ENCODE measurements at places on chromosomes 11 and 22.

DNA sequence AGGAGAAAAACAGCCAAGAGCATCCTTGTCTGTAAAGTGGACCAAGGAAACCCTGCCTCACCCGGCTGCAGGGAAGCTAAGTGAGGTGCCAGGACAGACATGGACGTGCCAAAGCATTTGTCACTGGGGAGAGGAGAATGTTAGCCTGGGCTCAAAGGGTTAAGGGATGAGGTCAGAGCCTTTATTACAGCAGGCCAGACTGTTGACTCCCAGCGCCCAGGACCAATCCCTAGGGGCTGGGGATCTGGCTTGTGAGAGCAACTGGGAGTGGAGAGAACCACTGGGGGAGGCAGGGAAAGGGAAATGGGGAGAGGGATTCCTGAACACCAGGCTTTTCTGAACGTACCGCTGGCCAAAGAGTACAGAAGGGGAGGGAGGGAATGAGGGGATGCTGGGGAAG lies 2.6 kb downstream of the CHRM1 start:
- DNase-seq, result no peak

- no peak for DNase-seq
Observed at GRCh38 chr11:77705195-77705875, 67.7 kb upstream of the CLNS1A start.

- no peak for DNase-seq
Observed at GRCh38 chr22:35314161-35314942, 14.7 kb downstream of the TOM1 start.

DNA sequence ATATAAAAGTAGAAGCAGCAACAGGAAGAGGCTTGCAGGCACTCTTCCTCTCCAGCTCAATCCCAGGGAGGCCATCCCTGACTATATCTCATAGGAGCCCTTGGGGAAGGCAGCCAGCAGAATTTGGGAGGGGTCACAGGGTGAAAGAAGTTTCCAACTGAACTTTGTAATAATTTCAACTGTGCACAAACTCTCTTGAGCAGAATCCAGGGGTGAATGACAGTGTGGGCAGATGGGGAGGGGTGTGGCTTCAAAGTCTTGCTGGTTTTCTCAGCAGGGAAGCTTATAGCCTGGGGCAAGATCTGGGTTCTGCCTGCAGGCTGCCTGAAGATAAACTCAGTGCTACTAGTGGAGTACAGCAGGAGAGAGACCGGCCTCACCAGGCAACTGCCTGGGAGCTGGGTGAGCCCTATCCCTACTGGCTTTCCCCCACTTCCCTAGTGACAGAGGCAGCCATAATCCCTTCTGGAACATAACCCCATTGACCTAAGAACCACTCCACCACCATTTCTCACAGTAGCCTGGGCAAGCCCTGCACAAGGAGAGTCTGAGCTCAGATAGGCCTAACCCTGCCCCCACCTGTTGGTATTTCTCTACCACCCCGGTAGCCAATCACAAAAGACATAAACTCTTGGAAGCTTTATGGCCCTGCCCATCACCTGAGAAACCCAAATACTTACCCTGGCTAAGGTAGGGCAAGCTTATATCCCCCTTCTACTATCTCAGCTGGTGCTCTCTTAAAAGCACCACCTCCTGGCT lies 17.8 kb upstream of the TTC12 start:
- DNase-seq, result no peak

DNA sequence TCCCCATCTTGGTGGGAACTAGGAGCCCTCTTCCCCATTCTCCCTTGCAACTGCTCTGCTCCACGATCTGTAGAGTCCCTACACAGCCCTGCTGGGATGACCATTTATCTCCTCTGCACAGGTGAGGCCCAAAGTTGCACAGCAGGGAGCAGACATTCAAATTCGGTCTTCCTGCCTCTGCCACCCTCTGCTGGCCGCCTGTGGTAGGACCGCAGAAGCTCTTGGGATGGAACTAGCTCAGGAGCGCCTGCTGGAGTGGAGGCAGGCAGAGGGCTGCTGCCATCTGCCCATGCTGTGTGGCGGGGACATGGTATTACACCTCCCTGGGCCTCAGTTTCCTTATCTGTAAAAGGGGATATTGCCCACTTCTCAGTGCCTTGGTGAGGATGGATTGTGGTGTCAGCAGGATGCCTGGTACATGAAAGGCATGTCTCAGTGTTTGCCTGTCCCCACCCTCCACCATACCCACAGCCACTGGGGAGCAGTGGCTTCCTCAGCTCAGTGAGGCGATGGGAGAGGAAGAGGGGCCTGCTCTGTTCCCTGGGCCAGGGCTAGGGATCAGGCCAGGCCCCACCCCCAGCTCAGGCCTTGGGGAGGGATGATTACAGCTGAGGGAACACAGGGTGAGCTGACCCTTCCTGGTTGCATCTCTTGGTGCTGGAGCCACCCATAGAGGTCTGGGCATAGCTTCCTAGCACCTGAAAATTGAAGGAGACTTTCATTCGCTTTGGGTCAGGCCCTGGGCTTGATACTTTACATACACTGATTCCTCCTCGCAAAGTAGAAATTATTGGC lies 11.3 kb upstream of the OMP start:
- no peak for DNase-seq

DNA sequence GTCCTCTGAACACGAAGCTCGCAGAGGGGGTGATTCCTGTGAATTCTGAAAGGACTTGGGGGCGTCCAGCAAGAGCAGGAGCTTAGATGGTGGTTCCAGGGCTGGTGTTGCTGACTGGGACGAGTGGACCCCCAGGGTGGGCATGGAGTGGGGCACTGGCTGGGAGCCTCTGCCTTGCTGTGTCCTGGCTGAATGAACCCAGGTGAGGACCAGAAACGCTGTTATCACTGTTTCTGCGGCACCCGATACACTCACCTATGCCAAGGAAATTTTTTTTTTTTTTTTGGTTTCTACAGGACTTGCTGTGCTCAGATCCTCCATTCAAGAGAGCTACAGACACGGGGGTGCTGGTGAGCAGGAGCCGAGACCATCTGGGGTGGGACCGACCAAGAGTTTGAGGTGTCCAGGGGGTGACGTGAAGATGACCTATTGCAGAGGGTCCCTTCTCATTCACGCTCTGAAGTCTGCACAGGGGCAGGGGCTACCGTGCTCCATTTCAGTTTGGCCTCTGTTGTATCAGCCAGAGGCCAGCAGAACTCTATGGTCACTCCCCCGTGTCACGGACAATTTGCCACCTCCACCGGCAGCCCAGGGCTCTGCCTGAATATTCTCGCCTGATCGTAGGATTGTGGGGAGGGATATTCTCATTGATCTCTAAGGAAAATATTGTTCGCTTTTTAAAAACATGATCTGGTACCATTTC lies 3.6 kb downstream of the SMIM38 start:
- no peak for DNase-seq

DNA sequence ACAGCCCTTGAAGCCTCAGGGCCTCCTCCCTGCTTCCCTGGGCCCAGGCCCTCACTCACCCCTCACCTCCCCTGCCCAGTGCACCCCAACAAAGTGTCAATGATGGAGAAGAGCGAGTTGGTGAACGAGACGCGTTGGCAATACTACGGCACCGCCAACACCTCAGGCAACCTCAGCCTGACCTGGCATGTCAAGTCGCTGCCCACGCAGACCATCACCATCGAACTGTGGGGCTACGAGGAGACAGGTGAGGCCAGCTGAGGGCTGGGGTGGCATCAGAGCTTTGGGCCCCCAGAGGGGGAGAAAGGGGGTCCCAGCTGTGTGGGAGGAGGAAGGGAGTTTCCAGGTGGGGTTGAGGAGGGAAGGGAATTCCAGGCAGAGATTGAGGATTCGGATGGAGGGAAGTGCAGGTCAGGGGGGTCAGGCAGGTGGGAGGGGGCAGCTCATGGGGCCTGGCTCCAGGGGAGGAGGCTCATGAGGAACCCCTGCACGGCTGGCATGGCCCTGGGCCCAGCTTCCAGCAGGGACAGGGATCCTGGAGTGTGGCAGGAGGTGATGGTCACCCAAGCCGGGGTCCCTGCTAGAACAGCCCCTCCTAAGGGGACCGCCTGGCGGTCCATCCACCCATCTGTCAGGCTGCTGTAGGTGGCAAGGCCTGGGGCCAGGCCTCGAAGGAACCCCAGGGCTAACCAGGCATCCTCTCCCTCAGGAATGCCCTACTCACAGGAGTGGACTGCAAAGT lies 2.9 kb downstream of the SUSD2 start:
- DNase-seq, result no peak

- no peak for DNase-seq
Observed at GRCh38 chr22:49567899-49568750, 259.5 kb downstream of the BRD1 start.

DNA sequence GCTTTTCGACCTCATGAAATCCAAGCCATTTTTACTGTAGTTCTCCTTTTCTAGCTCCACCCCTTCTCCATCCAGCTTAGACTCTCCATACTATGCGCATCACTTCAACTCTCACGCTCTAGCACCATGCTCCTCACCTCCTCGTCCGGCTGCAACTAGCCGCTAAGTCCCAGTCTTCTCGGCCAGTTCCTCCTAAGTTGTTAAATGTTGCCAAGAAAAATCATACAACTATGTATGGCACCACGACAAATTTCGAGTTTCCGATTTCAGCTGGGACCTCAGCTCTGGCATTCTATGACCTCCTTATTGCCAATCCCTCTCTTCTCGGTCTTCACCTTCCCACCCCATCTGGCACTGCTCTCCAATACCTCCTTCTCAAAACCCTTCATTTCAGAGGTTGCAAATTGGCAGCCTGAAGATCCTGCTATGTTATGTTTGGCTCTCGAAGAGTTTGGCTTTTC lies 1.0 kb downstream of the ZNF70 start:
- DNase-seq, result no peak

DNA sequence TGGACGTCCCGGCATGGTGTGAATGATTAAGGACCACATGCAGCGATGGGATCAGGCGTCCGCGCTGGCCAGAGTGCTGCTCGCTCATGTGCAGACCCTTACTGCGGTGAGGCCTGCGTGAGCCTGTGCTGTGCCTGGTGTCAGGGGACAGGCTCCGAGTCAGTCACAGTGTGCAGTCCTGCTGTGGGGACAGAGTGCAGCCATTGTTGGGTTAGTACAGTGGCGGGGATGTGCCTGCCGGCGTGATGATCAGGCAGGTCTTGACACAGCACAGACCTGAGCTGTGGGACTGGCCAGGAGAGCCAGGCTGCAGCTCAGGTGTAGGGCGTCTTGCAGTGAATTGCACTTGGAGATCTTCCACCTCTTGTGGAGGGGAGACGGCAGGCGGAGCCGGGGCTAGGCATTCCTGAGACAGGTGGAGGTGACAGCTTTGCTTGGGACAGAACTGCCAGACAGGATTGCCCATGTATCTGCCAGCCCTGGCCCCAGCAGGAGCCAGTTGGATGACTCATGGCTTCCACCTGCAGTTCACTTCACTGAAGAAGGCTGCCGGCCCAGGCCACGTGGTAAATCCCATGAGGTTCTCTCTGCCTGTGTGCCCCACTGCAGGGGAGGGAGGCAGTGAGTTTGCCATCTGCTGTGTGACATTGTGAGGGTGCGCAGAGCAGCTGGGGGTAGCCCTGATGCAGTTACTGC lies 17.3 kb downstream of the TRMU start:
- no peak for DNase-seq

DNA sequence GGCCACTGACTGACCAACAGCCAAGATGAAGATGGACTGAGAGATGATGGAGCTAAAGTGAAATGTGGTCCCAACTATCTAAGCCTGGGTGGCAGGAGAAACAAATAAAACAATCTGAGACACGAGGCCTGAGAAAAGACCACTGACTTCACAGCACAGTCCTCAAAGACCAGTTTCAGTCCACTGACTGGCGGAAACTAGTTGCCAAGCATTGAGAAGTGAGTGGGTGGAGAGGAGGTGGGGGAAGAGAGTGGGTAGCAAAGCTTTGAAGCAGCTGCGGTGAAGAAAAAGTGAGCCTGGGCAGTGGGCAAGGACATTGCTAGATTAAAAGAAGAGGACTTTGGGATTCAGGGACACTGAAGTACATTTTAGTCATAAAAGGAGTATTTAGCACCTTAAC lies 1.9 kb downstream of the MS4A1 start:
- no peak for DNase-seq

- DNase-seq, result no peak
Observed at GRCh38 chr11:130476200-130476921, 27.9 kb downstream of the ADAMTS15 start.

DNA sequence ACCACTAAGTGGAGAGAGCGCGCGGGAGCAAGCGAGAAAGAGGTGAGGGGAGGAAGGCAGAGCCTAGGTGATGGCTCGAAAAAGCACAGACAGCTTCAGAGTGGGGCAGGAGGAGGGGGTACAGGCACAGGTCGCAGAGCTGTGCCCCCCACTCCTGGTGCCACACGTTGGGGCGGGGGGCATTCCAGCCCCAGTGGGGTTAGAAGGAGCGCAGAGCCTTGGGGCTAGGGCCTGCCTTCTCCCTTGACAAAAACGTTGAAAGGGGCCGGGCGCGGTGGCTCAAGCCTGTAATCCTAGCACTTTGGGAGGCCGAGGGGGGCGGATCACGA lies 41.6 kb upstream of the ISX start:
- DNase-seq, result no peak

GRCh38 chr22:49973018-49973961 lies 12.7 kb downstream of the PIM3 start:
- no peak for DNase-seq

DNA sequence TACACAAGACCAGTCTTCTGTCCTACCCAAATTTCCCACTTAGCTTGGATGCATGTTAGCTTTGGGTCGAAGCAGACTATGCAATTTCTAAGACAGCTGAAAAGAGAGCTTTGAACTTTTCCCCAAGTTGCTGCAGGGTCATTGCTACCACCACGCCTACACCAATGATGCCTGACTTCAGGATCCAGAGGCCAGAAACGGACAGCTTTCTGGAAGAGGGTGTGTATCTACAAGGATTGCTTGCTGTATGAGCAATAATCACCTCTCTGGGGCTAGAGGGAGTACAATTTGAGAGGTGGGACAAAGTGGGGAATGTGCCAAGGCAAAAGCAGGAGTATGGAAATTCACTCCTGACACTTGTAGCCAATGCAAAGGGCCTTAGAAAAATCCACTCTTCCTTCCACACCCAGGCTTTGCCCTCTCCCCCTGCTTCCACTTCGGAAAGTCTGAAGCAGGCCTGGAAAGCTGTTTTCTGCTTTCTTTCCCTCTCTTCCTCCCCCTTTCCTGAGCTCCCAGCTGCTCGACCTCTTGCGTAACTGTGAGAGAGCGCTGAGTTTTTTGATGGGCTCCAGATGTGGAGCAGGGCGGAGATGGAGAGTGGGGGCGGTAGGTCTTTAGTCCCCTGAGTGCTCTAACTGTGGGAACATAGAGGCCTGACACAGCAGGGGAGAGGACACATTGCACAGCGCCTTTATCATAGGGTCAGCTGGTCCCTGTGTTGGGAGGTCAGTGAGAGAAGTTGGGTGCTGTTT lies 2.1 kb upstream of the PHLDB1 start:
- DNase-seq, result no peak

DNA sequence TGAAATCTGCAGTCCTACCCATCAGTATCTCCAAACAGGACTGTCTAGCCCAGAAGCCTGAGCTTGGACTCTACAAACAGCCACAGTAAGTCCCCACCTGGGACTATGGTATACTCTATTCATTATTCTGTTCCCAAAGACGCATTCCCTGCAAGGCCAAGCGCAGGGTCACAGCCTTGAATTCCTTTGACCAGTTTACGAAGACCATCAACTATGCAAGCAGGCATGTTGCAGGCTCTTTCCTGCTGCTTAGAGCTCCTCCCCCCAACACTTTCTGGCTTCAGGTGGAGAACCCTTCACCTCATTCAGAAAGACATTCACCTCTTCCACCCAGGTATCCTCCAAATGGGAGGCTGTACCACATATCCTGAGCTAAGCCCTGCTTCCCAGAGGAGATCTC lies 62.5 kb downstream of the TIMP3 start:
- no peak for DNase-seq

- no peak for DNase-seq
Observed at GRCh38 chr11:37948258-37948657, 1350.2 kb upstream of the RAG2 start.

- DNase-seq, result no peak
Observed at GRCh38 chr22:42439821-42440674, 7.8 kb upstream of the NFAM1 start.

GRCh38 chr11:132464003-132464342 lies 1068.3 kb downstream of the OPCML start:
- DNase-seq, result no peak
